ENCODE measurements at places on chromosomes 3 and 15.

- peak; percentile 81 for DNase-seq
Measured at GRCh38 chr15:96340598-96341512, 10.4 kb downstream of the NR2F2 start.

DNA sequence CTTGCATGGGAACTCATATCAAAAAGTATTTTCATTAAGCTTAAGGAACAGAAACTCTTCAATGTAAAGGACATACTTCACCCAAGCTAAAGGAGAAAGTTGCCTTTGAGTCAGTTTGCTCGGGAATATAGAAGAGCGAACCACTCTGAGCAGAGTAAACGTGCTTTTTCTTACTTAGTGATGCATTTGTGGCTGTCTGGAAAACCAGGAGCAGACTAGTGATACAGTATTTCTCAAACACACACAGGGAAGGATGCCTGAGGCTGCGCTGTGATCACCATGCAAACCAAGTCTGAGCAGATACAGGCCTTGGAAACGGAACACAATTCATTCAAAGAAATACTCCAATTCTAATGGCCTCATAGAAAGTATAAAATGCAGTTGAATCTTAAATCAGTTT lies 121.0 kb upstream of the CDIN1 start:
- DNase-seq: no peak

GRCh38 chr3:191727338-191727737 lies 266.4 kb downstream of the PYDC2 start:
- no peak for DNase-seq

GRCh38 chr3:131735116-131735515 lies 232.3 kb upstream of the MRPL3 start:
- peak; percentile 19 for DNase-seq

DNA sequence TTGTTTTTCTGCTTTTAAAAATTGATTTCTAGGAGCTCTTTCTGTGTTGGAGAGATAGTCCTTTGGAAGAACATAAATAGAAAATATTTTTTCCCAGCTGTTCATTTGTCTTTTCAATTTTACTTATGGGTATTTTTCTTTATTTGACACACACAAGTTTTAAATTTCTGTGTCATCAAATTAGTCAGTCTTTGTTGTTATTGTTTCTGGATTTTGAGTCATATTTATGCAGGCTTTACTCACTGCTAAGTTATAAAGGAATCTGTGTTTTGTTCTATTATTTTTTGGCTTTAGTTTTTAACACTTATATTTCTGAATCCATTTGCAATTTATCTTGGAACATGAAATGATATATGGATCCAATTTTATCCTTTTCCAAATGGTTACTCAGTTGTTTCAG lies 5.9 kb upstream of the GHSR start:
- no peak for DNase-seq

DNA sequence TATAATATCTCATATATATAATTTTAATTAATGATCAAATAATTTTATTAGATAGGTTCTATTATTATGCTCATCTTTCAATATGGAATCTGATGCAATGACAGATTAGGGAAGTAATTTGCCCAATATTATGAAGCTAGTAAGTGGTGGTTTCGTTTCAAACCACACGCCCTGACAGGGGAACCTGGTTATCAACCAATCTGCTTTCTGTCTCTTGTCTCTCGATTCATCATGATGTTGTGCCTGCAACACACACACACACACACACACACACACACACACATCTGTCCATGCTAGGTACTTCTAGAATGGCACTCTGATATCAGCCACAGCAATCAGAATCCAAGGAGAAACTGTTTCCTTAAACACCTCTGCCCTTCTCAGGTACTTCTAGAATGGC lies 128.4 kb downstream of the ZBBX start:
- DNase-seq: no peak

- DNase-seq: no peak
Measured at GRCh38 chr15:75821786-75822345, 21.4 kb upstream of the UBE2Q2 start.

DNA sequence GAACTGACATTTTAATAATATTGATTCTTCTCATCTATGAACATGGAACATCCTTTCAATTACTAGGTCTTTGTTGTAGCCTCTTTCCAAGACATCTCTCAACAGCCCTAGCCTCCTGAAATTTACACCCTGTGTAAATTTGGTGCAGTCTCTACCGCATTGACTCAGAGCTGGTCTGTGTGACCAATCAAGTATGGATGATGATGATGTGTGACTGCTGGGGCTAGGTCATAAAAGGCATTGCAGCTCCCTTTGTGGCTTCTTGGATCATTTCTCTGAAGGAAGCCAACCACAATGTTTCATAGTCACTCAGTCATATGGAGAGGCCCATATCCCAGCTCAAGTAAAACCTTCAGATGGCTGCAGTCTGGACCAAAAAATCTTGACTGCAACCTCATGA lies 62.1 kb upstream of the FAM3D start:
- DNase-seq: no peak

DNA sequence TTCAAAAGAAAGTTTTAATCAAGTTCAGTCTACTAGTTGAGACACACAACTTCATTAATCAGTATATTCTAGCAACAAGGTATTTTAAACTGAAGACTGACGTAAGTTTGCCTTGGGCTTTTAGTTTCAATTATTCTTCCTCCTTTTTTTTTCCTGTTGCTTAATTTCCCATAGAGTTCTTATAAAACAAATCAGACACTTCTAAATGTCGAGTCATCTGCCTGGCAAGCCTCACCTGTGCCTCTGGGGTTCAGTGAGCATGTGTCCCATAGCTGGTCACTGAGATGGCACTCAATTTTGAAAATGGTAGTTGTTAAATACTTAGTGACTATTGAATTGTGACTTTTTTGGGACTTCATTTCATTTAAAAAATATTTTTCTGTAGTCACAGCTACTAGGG lies 27.4 kb downstream of the NKIRAS1 start:
- DNase-seq: no peak

DNA sequence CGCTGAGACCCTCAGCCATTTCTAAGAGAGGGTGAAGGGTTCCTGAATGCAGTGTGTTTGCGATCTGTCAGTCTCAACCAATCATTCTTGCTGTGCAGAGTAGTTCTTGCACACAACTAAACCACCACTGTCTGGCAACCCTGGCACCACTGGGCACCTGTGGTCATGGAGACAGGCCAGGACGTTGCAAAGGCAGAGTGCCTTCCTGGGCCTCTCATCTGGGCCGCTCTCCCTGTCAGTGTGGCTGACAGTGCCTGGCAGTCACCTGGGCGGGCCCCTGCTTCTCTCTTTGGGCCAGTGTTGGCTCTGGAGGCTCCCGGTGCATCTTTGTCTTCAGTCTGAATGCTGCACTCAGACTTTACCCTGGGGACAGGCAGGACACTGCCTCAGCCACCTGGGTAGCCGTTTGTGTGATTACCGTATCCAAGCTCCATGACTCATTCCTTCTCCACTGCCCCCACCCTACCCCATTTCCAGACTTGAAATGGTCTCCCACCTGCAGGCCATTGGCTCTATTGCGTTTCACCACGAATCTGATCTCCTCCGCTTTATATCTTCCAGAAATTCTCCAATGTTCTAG lies 104.6 kb upstream of the KLF13 start:
- no peak for DNase-seq

DNA sequence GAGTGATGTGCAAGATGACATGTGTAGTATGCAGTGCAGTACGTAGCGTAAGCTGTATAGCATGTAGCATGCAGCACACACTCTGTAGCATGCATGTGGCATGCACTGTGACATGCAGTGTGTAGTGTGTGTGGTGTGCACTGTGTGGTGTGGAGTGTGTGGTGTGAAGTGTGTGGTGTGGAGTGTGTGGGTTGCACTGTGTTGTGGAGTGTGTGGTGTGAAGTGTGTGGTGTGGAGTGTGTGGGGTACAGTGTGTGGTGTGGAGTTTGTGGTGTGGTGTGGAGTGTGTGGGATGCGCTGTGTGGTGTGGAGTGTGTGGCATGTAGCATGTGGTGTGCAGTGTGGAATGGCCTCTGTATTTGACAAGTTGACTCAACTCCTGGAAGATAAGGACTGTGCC lies 39.2 kb downstream of the ROPN1B start:
- no peak for DNase-seq

GRCh38 chr15:36884518-36884875 lies 215.9 kb downstream of the MEIS2 start:
- DNase-seq: no peak

GRCh38 chr3:54660714-54661132 lies 267.1 kb downstream of the LRTM1 start:
- DNase-seq: peak; percentile 60

GRCh38 chr15:79083154-79083553 lies 7.4 kb downstream of the RASGRF1 start:
- no peak for DNase-seq

- no peak for DNase-seq
Measured at GRCh38 chr3:122023335-122023910, 1.4 kb upstream of the ILDR1 start.

- DNase-seq: no peak
Measured at GRCh38 chr3:52402706-52403270, 42.1 kb downstream of the SEMA3G start.

GRCh38 chr3:81886081-81886480 lies 124.6 kb upstream of the GBE1 start:
- DNase-seq: peak; percentile 66

- no peak for DNase-seq
Measured at GRCh38 chr3:177378168-177378567, 180.9 kb upstream of the TBL1XR1 start.

- DNase-seq: no peak
Measured at GRCh38 chr3:26350853-26351252, 271.7 kb upstream of the LRRC3B start.

DNA sequence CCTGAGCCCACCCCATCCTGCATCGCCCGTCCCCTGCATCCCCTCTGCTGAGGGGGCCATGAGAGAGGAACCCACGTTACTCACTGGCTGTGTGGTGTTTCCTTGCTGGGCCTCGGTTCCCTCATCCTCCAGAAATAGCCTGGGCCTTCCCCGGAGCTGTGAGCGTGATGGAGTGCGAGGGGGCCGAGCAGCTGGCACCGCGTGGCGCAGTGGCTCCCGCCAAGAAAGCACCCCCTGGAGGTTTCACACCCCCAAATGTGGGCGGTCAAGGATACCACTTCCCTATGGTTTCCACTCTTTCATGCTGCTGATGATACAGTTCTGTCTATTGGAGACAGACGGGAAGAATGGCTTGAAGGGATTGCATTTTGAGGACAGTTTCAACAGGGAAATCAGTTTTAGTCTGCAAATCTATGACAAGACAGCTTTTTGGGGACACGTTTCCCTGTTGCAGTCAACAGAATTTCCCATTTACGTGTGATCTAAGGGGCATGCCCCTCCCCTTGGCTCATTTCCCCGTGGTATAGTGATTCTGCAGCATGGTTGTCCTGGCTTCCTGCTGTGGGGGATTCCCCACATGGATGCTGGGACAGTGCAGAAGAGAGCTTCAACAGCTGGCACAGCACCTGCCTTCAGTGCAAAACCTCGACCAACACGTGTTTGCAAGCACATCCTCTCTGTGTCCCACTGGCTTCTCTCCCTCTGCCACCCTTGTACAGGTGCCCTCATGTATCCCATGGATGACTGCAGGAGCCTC lies 377.5 kb downstream of the LRTM1 start:
- no peak for DNase-seq

- no peak for DNase-seq
Measured at GRCh38 chr3:193744048-193744821, 151.2 kb downstream of the OPA1 start.

GRCh38 chr3:133747373-133747772 lies 1.2 kb downstream of the TF start:
- no peak for DNase-seq

GRCh38 chr3:13528217-13528867 lies 20.6 kb upstream of the FBLN2 start:
- DNase-seq: no peak

DNA sequence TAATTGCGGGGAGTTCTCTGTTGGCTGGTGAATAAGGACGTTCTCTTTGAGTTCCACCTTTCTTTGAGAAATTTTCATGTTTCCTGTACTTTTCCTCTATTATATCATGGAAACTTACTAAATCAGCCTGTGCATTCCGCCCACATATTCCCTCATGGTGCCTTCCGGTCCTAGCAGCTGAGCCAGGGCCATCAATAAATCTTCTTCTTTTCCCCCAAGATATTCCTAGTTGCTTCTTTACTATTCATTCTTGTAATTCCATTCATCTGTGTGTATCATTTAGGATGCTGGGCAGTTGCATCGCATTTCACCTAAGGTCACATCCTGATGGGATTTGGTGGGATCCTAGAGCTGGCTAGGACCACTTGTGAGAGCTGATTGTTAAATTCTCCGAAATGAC lies 139.2 kb downstream of the RBMS3 start:
- DNase-seq: no peak

- no peak for DNase-seq
Measured at GRCh38 chr3:79329154-79329553, 438.6 kb downstream of the ROBO1 start.

DNA sequence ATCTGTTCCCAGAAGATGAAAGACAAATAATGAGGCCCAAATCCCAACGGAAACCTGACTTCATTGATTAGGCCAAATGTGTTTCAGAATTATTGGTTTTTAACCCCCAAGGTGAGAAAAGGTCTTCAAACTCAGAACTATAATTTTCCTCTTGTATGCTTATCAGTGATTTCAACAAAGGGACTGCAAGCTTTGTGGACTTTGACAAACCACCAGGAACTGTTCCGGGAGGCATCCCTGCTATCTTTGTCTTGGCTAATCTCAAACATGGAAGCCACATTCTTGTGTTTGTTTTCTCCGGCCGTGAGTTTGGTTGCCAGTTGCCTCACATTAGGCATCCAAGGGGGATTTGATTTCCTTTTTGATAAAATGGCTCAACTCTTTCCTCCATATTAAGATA lies 19.5 kb downstream of the ARHGEF3 start:
- DNase-seq: no peak

DNA sequence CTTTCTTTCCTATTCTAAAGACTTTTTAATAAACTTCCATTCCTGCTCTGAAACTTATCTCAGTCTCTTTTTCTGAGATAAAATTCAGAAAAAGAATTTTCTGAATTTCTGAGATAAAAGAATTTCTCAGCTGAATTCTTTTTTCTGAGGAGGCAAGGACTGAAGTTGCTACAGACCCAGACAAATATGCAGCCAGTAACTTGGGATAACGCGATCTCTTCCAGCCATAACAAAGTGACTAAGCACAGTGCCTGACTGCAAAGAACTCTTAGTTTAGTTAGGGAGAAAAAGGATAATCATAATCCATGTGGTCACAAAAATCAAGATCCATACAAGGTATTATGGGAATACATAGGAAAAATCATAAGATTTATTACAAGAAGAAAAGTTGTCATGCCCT lies 222.0 kb upstream of the GAP43 start:
- DNase-seq: peak; percentile 88

DNA sequence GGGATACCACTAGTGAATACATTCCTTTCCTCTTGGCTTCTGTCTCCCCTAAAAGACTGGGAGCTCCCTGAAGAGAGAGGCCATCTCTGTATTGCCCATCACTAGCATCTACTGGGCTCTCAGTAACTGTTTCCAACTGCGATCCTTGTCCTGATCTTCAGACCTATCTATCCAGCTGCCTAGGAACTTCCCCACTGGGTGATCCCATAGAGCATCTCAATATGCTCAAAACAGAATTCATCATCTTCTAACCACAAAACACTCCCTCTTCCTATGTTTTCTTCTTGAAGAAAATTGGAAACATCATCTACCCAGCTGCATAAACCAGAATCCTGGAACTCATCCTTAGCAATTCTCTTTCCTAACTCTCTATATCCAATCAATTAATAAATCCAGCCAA lies 54.6 kb downstream of the PLD1 start:
- DNase-seq: no peak

GRCh38 chr15:45743426-45744235 lies 108.8 kb downstream of the SQOR start:
- DNase-seq: no peak

- no peak for DNase-seq
Measured at GRCh38 chr3:49027634-49028033, 1.6 kb downstream of the IMPDH2 start.

GRCh38 chr15:38084289-38084688 lies 149.8 kb downstream of the TMCO5A start:
- no peak for DNase-seq
